Right cardiac atrium (tissue), 5 donors: ENCODE measurements at places on chromosomes 5 and 9.

DNA sequence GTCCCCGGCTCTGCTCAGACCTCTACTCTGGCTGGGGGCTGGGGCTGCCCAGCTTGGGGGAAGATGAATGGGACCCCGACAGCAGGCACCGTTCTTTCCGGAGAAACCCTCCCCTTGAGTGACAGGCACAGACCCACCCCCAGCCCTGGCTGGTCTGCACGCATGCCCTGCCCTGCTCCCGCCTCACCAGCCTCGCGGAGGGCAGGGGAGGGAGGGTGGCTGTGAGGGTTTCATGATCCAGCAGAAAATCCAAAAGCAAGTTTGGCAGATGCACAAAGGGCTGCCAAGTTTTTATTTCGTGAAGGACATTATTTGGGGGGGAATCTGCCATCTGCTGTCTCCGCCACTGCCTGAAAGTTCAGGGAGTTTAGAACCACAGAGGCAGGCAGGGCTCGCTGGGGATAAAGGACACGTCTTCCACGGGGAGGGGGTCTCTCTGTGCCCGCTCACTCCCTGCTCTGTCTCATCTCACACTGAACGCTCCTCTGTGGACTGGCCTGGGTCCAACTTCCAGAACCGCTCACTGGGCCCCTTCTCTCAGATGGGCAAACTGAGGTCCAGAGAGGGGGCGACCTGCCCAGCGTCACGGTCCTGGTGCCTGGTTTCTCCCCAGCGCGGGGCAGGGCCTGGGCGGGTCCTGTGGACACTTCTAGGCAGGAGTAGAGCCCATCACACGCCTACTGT, 92.9 kb downstream of the RXRA start:
- DNase-seq: no peak

DNA sequence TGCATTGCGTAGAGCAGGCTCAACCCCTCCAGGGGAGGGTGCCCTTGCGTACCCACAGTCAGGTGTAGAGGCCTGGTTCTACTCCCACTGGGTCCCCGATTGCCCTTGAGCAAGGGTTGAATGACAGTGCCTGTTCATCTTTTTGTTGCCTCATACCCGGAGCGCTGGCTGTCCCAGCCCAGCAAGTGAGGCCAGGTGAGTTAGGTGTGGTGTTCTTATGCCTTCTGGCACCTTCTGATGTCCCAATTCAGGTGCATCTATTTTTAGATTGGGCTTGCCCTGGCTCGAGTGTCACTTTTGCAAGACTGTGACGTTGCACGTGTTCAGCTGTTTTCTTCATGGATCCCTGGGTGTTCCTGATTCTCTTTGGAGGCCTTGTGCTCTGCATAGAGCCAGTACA, 257.8 kb downstream of the GOLPH3 start:
- no peak for DNase-seq

- no peak for DNase-seq
Observed at GRCh38 chr5:37391591-37391990, 12.5 kb downstream of the WDR70 start.

DNA sequence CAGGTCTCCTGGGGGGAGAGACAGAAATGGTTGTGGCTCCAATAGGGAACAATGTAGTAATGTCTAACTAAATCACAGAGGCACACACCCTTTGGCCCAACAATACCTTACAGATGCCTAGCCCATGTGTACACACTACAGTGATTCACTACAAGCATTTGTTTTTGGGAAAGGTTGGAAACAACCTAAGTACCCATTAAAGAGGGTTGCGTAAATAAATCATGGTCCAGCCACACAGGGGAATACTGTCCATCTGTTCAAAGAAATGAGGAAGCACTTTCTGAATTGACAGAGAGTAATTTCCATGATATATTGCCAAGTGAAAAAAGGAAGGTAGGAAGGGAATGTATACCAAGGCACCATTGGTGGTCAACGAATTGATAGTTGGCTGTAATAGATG, 22.0 kb upstream of the GTF3C5 start:
- DNase-seq: no peak

DNA sequence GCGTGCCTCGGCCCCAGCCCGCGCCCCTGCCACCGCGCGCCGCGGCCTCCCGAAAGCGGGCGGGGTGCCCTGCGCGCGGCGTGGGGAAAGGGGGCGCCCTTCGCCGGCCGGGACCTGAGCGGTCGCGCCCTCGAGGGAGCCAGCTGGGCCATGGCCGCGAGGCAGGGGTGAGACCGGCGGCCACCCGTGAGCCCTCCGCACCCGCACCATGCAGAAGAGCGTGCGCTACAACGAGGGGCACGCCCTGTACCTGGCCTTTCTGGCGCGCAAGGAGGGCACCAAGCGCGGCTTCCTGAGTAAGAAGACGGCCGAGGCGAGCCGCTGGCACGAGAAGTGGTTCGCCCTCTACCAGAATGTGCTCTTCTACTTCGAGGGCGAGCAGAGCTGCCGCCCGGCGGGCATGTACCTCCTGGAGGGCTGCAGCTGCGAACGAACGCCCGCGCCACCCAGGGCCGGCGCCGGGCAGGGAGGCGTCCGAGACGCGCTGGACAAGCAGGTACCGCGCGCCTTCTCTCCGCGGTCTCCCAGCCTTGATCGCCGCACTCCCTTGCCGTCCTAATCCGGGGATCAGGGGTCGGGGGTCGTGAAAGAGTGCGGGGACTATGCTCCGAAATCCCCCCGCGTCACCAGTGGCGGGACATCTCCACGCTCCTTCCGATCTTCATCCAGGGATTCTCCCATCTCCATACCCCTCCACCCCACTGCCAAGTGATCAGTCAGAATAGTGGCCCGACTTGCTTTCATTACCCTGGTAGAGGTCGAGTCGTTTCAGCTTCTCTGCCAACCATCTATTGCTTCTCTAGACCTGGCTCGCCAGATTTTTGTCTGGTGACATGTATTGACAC, 590 bp downstream of the RASGRF2 start:
- peak; percentile 80 for DNase-seq

GRCh38 chr5:14560091-14560595, 21.4 kb upstream of the OTULINL start:
- DNase-seq: no peak

DNA sequence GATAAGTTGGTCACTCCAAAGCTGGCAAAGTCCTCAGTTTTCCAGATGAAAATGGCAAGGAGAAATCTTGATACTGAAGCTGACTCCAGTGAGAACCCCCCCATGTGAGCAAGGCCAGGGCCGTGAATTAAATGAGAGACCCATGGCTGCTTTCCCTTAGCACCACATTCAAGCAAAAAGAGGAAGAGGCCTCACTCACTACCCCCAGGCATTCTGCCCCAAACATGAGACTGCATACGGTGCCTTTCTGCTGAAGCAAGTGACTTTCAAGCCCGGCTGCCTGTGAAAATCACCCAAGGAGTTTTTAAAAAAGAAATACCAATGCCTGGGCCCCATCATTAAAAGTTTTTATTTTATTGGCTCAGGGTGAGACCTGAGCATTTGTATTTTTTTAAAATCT, 66.9 kb downstream of the TMEM252 start:
- DNase-seq: no peak

DNA sequence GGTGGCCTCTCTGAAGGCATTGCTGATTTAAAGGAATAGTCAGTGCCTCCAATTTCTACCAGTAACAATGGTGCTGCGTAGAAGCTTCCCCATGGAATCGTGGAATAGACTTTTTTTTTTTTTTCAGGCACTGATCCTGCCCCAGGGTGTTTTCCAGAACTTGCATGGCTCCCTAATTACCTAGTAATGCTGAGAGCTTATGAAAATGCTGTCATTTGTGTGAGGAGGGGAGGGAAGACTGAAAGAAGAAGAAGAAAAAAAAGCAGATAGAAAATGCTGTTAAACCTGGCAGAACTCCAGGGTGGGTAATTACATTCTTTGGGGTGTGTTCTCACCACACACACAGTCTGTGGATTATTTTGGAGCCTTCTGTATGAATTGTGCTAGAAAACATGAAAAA, 4.8 kb upstream of the GRIA1 start:
- DNase-seq: no peak

DNA sequence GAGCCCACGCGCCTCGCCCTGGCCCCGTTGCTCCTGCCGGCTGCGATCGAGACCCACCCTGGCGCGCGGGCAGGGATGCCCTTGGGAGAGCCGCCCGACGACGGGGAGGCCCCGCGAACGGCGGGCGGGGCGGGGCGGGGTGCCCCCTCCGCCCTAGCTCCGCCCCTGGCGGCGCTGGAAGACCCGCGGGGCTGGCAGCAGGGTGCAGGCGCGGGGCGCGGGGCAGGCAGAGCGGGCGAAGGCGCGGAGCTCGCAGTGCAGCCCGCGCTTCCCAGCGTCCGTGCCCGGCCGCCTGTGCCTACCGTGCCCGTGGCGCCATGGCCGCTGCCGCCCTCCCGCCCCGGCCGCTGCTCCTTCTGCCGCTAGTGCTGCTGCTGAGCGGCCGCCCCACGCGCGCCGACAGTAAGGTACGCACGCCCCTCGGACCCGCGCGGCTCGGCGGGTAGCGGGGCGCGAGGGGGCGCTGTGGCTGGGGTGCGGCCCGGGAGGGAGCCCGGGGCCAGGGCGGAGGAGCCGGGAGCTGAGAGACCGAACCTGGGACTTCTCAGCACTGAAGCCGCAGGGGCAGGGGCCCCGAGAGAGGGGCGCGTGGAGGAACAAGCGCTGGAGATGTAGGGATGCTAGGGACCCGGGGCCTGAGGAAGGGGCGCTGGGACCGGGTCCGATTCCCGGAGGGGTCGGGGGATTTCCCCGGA, at the start of gene OLFML2A:
TSS of gene OLFML2A (plus strand) at position 180 of the 695 bp plus-strand sequence. CDS start at position 318, 138 bp downstream.
- DNase-seq: peak; percentile 75

GRCh38 chr9:98885575-98886295, 58.0 kb upstream of the COL15A1 start:
- DNase-seq: no peak

DNA sequence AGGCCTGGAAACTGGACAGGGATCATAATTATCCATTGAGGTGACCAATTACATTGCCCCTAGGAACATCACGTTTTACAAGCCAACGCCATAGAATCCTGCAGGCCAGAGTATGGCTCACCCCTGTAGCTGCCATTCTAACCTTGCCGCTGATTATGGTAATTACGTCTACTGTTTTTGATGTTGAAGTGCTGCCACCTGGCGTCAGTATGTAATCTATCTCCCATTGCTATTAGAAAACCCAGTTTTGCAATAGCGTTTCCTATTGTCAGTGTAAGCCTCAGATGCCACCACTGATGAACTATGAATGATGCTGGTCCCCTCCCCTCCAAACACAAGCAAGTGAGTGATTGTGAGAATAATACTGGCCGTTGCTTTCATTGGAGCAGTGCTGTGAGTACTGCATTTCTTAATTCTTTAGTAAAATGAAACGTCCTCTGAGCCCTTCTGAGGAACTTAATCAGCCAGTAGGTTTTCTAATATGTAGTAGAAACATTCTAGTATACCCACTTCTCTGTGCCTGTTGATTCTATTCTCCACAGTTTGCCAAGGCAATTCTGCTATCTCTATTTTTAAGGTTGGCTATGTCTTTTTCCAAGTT, 100.5 kb upstream of the NMUR2 start:
- DNase-seq: peak; percentile 61

DNA sequence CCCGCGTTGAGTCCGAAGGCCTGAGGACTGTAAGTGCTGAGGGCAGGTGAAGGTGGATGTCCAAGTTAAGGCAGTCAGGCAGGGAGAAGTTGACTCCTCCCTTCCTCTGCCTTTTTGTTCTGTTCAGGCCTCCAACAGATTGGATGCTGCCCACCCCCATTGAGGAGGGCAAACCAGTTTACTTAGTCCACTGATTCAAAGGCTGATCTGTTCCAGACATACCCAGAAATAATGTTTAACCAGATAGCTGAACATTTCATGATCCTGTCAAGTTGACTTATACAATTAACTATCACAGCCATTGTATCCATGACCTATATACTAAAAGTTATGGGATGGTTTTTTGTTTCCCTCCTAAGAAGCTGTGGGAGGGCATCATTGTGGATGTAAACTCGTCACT, 8.3 kb upstream of the TEX48 start:
- no peak for DNase-seq

DNA sequence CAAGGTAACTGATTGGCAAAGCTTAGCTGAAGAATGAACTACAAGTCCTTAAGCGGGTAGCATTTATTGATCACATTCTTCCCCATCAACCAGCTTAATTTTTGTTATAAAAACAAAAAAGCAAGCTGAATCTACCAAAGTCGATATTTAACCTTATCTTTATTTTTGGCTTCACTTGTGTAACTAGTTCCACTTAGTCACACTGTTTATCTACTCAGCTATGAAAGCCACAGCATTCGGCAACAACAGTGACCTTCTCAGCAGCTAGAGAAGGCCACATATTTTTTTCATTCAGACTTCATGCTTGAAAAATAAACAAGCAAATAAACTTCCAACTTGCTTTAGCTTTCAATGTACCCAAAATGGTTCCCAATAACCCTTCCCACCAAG, 69.4 kb downstream of the KLHL3 start:
- no peak for DNase-seq

- no peak for DNase-seq
Observed at GRCh38 chr9:73093740-73094379, 57.8 kb upstream of the ANXA1 start.

DNA sequence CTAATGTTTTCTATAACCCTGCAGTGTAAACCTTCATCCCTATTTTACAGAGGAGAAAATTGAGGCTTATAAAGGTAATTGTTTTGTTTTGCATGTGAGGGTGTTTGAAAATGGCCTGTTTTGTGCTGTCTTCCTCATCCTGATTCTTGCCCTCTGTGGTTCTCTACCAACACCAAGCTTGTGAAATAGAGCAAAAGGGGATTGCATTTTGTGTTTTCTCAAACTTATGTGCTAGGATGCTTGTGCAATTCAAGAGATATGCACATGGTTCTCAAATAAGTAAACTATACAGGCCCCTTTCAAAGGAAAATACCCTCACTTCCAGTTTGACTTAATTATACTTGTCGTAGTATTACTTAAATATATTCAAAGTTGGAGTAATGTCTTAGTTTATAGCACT, 17.2 kb downstream of the PAM start:
- DNase-seq: no peak

DNA sequence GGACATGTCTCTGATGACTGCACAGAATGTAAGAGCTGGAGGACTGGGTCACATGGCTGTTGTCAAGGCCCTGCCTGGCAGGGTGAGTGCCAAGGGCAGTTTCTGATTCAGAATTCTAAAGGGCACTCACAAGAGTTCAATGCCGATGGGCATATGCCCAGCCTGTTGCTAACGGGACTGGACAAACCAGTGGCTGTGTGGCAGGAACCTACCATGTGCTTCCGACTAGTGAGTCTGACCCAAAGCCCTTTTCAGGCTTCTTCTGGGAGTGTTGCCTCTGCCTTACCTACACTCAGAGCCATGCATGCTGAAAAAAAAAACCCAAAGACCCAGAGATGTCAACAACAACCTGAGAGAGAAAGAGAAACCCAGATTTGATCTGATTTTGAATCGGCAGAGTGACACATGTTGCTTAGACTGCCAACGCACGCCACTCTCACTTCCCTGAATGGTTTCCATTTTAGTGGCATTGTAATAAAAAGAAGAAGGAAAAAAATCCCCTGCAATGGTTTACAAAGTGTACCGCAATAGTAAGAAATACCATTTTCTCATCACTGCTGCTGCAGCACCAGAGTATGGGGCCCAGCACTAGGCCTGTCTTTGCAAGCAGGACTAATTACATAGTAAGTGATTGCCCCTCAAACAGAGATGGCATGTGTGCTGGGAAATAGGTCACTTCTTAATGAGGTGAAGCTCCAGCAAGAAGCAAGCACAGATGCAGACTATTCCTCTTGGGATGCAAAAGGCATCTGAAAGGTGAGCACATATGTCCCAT, 194.3 kb downstream of the PALM2AKAP2 start:
- peak; percentile 33 for DNase-seq

- peak; percentile 70 for DNase-seq
Observed at GRCh38 chr5:76403766-76404222, 709 bp downstream of the IQGAP2 start.

GRCh38 chr9:130414081-130414731, 30.6 kb upstream of the ASS1 start:
- no peak for DNase-seq

- no peak for DNase-seq
Observed at GRCh38 chr5:88452820-88453219, 184.2 kb upstream of the TMEM161B start.
